Foreskin keratinocyte (primary cell): ENCODE measurements at places on chromosomes 11 and 22.

DNA sequence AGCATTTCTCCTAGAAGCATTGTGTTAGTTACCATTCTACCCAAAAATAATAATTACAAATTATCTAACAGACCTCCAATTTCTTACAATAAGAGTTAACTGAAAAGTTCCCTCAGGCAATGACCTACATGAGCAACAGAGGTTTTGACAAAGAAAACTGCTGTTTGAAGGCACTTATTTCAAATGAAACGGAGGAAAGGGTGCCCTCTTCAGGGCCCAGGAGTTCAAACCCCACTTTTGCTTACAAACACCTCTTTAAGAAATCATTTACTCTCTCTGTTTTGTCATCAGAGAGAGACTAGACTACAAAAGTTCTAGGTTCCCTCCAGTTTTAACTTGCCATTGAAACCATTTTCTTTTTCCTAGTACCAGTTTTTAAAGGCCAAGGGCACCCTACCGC, 56.7 kb downstream of the AMBRA1 start:
- DNase-seq, result no peak

DNA sequence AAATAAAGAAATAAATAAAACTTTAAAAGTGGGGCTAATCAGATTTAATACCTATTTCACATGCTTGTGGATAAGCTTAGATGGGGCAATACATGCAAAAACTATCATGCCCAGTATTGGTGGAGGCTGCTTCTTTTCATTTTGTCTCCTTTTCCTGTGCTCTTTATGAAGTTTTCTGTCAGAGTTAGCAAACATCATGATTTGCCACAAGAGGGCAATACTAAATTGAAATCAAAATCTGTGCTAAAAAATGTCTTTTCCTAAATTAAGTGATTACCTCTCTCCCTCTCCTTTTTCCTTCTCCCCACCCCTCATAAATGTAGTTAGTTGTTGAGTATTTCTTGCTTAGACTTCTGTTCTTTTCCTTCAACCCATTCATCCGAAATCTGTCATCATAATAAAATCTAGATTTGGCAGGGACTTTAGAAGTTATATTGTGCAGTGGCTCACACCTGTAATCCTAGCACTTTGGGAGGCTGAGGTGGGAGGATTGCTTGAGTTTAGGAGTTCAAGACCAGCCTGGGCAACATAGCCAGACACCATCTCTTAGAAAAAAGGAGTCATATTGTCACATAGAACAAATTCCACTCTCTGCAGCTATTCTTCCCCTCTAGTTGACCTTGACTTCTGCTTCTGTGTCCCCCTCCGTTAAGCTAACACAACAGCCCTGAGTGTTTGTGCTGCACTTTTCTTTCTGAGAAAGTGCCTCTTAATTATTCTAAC, 4.7 kb upstream of the ARHGAP42 start:
- peak; percentile 28 for DNase-seq

DNA sequence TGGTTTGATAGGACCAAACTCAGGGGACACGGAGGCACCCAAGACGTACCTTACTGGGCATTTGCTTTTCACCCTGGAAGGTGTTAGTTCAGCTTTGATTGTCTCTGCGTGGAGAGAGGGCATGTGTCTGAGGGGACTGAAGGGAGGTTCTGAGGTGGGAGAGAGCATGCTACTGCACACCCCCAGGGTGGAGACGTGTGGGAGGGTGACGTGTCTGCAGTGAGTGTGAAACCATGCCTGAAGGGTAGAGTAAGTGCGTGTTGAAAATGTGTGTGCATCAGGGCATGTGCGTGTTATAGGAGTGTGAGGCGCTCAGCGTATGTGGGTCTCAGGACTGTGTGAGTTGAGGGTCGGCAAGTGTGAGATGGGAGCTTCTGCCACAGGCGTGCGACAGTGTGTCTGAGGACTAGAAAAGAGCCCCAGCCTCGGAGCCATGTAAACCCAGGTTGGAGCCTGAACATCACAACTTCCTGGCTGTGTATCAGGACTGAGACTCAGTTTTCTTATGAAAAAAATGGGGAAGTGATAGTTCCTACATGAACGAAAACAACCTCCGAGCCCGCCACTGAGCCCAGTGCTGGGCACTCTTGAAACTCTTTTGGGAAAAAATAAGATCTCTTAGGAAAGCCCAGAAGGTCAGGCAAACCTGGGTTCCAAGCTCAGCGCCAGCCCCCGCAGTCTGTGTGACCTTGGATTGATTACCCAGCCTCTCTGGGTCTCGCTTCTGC, 11.8 kb upstream of the KCNJ11 start:
- no peak for DNase-seq

DNA sequence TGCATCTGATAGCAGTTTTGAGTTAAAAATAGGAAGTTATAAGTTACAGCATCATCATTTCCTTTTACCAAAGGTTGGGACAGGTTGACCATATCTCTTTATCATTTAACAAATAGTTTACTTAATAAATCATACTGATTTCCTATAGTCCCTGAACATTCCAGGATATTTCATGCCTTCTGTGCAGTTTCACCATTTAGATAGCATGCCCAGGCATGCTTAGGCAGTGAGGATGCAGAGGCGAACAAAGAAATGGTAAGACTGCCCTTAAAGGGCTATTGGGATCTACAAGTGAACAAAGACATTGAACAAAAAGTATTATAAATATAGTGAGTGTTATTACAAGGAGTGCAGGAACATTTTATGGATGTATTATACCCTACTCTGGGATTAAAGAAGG, 96.4 kb downstream of the PRMT3 start:
- peak; percentile 88 for DNase-seq

DNA sequence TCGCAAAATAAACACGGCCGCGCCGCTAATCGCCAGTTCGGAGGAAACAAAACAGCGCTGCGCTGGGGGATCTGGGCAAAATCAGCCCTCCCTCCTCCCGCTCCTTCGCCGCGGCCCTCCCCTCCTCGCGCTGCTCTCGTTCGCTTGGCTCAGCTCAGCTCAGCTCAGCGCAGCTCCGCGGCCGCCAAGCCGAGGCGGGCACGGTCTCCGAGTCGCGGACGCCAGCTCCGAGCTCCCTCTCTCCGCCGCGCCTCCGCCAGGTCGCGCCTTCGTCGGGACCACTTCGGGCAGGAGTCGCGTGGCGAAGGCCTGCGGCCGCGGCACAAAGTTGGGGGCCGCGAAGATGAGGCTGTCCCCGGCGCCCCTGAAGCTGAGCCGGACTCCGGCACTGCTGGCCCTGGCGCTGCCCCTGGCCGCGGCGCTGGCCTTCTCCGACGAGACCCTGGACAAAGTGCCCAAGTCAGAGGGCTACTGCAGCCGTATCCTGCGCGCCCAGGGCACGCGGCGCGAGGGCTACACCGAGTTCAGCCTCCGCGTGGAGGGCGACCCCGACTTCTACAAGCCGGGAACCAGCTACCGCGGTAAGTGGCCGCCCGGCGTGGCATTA, at the start of gene SPON1:
SPON1 (plus strand) TSS at position 162 of the 607 bp plus-strand sequence; CDS start at position 344, 182 bp downstream.
- DNase-seq, result no peak

DNA sequence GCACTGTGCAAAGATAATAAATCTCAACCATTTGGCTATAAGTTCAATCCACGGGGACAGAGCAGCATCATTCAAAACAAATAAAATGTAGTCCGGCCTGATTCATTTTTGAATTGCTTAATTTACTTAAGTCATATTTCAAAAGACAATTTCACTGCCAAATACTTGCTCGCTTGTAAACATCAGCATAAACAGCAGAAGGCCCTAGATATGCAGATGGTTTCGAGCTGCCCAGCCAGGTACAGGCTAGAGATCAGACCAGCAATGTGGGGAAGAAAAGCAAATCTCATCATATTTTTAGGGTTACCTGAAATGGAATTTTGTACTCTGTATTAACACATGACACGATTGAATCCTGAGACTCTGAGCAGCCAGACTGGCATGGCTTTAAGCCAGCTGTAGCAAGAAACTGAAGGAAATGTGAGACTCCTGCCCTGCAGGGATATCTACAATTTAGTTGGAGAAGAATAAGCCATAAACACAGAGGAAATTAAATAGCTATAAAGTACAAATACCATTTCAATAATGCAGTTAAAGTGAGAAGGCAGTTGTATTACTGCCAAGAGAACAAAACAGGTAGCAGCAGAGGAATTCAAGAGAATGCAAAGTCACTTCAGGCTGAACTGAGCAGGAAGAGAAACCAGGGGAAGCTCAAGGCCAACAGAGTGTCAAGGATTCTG, 440.3 kb downstream of the ETS1 start:
- peak; percentile 19 for DNase-seq

GRCh38 chr11:66951927-66952337, 6.3 kb downstream of the PC start:
- DNase-seq, result no peak

DNA sequence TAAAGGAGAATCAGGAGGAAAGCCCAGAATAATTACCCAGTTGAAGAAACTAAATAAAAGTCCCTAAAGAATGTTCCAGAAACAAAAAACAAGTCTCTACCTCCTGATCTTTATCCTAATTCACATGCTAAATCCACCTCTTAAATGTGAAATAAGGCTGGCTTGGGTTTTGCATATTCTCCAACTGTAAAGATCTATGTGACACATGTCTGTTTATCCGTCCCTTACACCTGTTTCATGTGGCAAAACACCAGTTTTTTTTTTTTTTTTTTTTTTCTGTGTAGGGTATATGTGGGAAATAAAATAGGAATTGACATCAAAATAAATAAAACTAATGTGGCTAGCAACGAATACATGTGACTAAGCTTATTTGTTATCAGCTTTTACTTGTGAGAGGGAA, 70.5 kb downstream of the NARS2 start:
- DNase-seq, result no peak

- DNase-seq, result peak; percentile 99
Observed at GRCh38 chr22:17576470-17576869, 13.2 kb downstream of the SLC25A18 start.

GRCh38 chr11:123640677-123641494, 13.5 kb downstream of the SCN3B start:
- no peak for DNase-seq

- DNase-seq, result no peak
Observed at GRCh38 chr11:21037850-21038249, 368.5 kb downstream of the NELL1 start.

GRCh38 chr11:66289548-66290329, 796 bp upstream of the YIF1A start:
- DNase-seq, result no peak

DNA sequence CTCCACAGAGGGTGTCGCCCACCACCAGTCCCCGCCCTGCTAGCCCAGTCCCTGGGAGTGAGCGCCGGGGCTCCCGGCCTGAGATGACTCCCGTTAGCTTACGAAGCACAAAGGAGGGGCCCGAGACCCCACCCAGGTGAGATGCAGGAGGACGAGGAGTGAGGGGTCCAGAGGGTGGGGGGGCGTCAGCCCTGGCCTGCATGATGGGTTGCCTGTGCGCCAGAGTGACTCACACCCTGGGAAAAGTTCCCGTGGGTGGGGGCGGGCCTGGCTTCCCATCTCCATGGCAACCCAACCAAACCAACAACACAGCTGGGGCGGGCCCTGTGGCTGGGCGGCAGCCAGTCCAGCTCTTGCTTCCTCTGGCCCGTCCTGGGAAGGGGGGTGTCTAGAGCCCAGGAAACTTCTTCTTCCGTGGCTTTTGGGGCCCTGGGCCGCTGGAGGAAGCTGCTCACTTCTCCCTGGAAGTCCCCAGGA, 4.5 kb downstream of the GAS2L1 start:
- peak; percentile 87 for DNase-seq

DNA sequence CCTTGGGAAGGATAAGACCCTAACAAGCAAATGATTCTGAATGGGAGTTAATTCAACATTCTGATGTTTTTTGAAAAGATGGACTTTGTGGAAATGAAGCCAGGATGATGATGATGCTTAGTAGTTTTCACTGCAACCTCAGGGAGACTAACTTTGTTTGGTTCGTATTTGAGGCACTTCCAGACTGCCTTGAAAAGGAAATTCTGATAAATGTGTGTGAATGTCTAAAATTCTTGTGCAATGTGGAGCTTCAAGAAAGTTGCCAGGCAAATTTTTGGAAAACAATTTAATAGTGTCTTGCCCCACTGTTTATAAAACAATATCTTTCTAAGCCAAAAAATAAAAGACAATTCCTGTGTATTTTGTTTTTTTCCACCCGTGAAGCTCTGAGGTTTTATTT, 11.2 kb upstream of the NAV2 start:
- no peak for DNase-seq

DNA sequence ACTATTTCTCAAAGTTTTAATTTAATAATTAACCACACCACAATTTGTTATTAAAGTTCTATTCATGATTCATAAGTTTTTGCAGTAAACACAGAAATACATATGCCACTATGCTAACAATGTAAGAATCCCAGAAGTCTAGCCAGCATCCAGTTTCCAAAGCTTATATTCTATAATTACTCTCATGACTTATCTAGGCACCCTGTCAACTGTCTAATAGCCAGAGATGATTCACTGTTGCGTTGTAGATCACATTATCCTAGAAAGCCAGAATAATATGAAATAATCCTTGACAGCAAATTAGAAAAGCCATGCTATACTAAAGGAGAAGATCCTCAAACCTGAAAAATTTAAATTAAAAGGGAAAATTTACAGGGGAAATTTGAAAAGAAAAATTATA, 141.0 kb downstream of the SOX6 start:
- DNase-seq, result no peak

- no peak for DNase-seq
Observed at GRCh38 chr11:19102521-19102900, 14.5 kb upstream of the ZDHHC13 start.

DNA sequence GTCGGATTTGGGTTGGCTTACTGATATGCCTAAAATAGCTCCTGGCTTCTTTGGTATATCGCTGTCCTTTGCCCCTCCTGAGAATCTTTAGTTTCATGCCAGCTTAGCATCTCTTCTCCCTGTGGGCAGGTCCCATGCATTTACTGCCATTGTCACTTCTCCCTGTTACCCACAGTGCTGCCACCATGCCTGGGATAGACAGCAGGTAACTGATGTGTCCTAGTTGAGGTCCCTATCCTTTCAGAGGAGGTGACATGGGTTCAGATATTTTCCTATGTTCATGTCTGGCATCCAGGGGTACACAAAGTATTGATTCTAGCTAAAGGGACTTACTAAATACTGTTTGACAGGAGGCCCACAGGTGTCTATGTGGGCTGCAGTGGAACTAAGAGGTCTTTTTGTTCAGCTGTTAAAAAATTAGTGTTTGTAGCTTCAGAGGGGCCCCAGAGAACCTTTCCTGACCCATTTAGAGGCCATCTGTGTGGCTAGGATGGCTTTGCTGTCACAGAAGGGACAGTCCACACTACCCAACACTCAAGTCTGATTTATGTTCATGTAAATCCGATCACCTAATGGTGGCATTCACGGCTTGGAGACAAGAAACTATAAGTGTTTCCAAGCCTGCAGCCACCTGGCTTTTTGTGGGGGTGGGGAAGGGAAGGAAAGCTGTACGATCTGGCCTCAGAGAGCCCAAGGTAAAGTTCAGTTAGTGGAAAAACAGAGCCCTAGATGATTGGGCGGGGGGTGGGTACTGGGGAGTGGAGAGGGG, 8.5 kb downstream of the TIMP3 start:
- DNase-seq, result no peak

- DNase-seq, result peak; percentile 35
Observed at GRCh38 chr11:121722431-121723245, 269.9 kb upstream of the SORL1-AS1 start.

DNA sequence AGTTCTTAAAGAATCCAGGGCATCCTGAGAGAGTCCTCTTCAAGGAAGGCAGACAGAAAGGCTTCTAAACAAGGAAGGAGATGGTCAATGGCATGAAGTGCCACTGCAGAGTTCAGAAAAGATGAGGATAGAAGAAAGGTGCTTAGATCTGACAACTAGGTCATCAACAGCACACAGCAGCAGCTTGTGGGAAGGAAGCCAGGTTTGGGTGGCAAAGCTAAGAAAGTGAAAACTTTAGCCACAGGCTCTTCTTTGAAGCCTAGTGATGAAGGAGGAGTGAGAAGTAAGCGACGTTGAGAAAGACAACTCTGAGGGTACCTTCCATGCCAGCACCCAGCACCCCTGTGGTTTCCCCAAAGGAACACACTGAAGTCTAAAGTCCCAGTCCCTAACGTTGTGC, 92.0 kb downstream of the LARGE1 start:
- no peak for DNase-seq
